ENCODE measurements at places on chromosomes 16 and 17.

GRCh38 chr17:69819316-69820087, 255.5 kb upstream of the KCNJ16 start:
- DNase-seq = no peak

DNA sequence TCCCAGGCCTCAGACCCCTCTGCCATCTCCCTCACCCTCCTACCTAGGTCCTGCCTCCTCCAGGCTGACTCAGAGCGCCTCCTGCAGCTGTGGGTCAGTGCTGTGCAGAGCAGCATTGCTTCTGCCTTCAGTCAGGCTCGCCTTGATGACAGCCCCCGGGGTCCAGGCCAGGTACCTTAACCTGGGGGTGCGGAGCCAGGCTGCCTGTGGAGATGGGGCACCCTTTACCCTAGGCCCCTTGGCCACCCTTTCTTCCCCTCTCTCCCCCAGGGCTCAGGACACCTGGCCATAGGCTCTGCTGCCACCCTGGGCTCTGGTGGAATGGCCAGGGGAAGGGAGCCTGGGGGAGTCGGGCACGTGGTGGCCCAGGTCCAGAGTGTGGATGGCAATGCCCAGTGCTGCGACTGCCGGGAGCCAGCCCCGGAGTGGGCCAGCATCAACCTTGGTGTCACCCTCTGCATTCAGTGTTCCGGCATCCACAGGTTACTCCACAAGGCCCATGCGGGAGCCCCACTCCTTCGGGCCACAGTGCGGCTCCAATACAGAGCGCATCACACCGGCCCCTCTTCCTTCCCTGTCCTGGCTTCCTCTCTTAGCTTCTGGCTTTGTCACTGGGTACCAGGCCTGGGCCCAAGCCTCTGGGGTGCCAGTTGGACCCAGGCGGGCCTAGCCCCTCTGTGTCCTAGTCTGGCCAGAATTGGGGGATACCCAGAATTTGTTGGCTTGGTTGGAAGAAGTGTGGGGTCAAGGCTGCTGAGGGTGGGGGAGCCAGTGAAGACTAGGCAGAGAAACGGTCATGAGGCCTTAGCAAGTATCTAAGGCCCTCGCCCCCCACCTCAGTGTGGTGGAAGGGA, 5.0 kb upstream of the KCTD11 start:
- DNase-seq = no peak

DNA sequence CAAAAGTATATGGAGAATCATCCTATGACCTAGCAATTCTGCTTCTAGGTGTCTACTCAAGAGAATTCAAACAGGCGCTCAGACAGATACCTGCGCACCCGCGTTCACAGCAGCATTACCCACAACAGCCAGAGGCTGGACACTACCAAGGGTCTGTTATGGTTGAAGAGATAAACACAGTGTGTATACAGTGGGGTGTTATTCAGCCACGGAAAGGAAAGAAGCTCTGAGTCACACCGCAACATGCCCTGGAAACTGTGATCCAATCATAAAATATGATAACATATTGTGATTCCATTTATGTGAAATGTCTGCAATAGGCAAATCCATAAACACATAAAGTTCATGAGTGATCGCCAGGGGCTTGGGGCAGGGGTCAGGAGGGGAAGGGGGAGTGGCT, 18.0 kb upstream of the JPH3 start:
- no peak for DNase-seq

- no peak for DNase-seq
Observed at GRCh38 chr16:59238246-59238645, 504.1 kb upstream of the GOT2 start.

DNA sequence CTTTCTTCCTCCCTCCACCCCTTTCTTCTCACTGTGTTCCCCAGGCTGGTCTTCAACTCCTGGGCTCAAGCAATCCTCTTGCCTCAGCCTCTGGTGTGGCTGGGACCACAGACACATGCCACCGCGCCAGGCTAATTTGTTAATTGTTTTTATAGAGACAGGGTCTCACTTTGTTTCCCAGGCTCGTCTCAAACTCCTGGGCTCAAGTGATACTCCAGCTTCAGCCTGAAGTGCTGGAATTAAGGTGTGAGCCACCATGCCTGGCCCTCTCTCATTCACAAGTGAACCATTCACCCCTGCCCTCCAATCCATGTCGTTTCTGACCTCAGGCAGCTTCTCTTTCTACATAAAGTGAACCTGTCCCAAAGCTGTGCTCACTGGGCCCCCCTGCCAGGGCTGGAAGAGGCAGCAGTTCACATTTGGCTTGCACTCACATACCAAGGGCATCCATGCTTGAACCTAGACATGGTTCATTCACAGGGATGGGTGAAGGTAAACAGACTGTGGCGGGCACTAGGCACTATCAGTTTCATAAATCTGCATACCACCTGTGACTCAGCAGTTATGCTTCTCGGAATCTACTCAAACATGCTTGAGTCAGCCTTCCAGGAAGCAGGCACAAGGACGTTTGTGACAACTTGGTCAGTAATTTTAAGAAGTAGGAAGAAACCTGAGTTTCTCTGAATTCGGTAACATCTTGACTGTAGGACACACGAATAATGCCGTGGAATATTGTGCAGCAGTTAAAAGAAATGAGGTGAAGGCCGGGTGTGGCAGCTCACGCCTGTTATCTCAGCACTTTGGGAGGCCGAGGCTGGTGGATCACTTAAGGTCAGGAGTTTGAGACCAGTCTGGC, 6.0 kb upstream of the RNF213 start:
- DNase-seq = no peak

- no peak for DNase-seq
Observed at GRCh38 chr17:30530346-30531025, 53.3 kb downstream of the GOSR1 start.

- DNase-seq = peak; percentile 56
Observed at GRCh38 chr16:84740596-84741116, 40.9 kb downstream of the USP10 start.

- DNase-seq = peak; percentile 68
Observed at GRCh38 chr16:641326-642188, at the start of gene MCRIP2. MCRIP2 (plus strand) TSS chr16:641828; CDS start chr16:641992, 164 bp downstream.

- DNase-seq = no peak
Observed at GRCh38 chr16:67923414-67924116, 8.1 kb downstream of the CTRL start.

DNA sequence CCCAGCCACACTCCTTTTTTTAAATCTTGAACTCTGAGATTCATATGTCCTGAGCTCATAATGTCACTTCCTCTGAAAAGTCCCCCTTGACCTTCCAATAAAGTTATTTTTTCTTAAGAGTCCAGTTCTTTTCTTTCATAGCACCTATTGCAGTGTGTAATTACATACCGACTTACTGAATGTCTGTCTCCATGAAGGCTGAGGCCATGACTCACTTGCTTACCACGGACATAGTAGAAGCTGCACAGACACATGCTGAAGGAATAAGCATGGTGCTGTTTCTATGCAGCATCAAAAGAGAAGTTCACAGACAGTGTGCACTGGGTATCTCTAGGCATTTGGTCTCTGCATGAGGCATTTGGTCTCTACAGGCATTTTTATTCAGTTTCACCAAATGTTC, 77.2 kb downstream of the C17orf67 start:
- no peak for DNase-seq

DNA sequence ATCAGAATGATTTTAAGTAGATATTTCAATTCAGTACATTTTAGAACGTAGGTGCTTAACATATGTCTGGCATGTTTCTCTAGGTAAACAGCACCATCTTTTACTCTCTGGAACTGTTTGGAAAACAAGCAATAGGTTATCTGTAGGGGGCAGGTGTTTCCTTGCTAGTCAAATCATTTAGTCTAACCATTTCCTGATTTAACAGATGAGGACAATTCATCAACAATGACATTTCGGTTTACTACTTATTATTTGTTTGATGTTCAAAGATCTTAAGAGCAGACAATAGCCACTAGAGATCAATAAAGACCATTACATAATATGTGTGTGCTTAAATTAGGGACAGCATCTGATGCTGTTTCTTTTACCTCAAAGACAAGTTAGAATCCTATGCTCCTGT, 173.1 kb downstream of the CEP112 start:
- DNase-seq = no peak

GRCh38 chr17:59680314-59680713, 26.9 kb downstream of the PTRH2 start:
- no peak for DNase-seq

DNA sequence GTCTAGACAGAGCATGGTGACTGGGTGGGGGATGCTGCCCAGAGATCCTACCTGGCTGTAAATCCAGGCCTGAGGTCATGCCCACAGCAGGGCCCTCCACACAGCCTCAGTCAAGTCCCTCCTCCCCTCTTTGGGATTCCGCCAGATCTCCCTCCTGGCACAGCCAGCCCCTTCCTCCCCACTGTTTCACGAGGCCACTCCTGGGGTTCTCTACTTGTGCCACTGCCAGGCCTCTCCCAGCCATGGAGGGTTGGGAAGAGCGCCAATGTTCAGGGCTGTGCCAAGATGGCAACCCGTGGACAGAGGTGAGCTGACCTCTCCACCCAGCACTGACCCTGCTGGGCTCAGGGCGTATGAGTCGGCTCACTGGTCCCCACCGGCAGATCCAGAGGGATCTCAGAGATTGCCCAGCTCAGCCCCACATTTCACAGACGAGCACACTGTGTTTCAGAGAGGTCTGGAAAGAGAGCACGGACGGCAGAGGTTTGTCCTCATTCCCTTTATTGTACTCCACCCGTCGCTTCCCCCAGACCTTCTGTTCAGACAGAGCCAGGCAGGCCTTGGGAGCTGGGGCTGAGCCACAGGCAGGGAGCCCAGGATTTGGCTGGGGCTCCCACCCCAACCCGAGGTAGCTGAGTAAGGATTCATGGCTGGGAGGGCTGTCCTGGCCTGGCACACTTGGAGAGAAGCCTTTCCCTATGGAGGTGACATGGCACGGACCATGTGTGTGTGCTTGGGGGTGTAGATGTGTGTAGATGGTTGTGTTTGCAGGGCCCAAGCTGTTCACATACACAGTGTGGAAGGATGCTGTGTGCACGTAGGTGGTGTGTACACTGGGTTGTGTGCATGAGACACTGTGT, 3.5 kb upstream of the CAMKK1 start:
- no peak for DNase-seq

GRCh38 chr17:27450416-27450815, 5.8 kb upstream of the KSR1 start:
- DNase-seq = no peak

- DNase-seq = no peak
Observed at GRCh38 chr16:30660424-30661261, 2.4 kb downstream of the FBRS start.

- DNase-seq = no peak
Observed at GRCh38 chr16:5188318-5188988, 90.9 kb upstream of the EEF2KMT start.

DNA sequence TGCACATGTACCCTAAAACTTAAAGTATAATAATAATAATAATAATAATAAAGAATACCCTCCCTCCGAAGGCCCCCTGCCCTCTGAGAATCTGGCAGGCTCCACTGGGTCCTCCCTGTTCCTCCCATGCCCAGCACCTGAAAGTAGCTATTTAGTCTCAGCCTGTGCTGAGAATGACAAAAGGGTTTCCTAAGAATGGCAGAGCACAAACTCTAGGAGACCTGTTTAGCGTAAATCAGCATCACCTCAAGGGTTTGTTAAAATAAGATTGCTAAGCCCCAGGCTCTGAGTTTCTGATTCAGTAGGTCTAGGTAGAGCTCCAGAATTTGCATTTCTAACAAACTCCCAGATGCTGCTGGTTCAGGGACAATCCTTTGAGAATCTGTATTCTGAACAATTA, 606.8 kb upstream of the CDH11 start:
- DNase-seq = no peak

- DNase-seq = peak; percentile 88
Observed at GRCh38 chr16:2500918-2501750, 12.6 kb upstream of the ATP6V0C start.

- no peak for DNase-seq
Observed at GRCh38 chr17:42171831-42172230, 9.1 kb downstream of the KCNH4 start.

GRCh38 chr17:18129041-18129502, 20.5 kb downstream of the MYO15A start:
- DNase-seq = no peak

DNA sequence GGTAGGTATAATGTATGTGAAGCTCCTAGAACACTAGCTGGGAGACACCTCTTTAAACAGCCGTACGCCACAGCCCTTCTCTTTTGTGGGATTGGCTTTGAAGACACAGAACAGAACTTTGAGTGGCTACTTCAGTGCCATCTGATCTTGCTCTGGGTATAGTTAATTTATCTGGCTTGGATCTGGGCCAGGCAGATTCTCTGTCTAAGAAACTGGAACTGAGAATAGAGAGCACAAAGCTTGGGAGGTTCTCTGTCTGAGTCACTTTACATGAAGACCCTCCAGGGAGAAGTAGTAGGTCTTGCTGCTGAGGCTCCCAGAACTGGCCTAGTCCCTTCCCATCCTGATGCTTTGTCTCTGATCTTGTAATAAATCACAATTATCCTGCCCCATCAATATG, 721.0 kb upstream of the KIF2B start:
- no peak for DNase-seq

DNA sequence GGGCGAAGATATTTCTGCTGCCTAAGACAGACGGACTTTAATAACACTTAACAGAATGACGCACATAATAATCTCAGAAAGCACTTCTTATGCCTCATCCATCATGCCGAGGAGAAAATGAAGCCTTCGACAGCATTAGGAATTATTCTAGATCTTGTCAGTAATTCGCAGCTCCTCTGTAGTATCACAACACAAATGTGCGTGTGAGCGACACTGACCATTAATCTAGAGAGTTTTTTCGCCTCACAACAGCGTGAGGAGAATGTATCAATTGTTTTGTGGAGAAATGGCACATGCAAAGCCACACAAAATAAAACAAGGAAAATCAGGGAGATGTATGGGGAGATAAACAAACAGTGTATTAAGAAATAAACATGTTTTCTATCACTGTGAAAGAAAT, 410.2 kb upstream of the PSMD7 start:
- no peak for DNase-seq

DNA sequence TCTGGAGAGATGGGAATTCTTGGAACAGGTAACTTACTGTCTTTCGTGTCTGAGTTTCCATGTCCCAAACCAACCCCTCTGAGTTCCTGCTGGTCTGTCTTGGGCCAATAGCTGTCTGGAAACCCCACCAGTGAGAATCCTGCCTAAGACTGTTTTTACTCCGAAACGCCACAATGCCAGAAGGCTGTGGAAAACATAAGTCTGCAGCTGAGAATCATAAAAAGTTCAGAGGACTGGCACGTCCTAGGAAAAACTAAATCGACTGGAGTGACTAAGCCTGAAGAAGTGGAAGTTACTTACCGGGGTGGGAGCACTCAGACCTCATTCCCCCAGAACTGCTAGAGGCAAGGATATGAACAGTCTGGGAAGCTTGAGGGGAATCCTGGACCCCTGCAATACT, 13.3 kb downstream of the LRRC75A start:
- DNase-seq = no peak

GRCh38 chr17:9123594-9124553, 102.6 kb downstream of the NTN1 start:
- DNase-seq = no peak

DNA sequence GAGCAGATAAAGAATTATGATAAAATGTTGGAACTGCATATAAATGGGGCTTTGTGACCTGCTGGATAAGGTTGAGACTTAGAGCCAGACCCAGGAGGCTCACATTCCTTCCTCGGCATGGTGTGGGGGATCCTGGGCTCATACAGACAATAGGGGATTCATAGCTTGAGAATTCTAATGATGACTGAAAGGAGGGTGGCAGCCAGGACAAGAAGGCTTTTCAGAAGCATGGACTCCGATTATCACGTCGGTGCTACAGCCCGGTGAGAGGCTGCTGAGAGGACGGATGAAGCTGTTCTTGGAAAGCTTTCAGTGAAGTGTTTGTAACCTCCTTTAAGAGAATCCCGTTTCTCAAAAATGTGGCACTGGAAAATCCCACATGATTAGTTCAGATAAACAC, 167.2 kb downstream of the ANKFN1 start:
- DNase-seq = no peak

GRCh38 chr16:12901204-12901596, 198 bp upstream of the SHISA9 start:
- DNase-seq = no peak
